Aorta (tissue), 5 donors: ENCODE measurements at places on chromosomes 1 and 21. TPM values are rescaled to one million over a fixed set of nuclear protein-coding genes. Genes with fewer than 3 reads are reported as not detected.

DNA sequence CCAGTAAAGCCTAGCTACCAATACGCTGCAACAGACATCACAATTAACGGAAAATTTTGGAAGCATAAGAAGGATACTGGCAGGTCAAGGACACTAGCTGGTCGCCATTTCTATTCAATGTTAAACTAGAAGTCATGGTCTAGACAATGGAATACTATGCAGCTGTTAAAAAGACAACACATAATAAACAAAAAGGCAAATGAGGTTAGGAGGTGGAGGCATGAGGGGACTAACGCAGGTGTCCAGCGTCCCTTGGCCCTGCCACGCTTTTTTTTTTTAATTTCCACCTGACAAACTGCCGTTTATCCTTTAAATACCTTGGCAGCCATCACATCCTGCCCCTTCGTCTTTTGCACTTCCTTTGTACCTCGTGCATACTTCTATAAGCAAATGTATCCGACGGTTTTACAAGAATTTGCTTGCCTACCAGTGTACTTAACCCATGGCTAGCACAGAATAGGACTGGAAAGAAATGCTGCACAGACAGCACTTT lies 698 bp upstream of the SLC22A15 start:
- no peak for DNase-seq

GRCh38 chr1:29783508-29784275 lies 547.4 kb downstream of the PTPRU start:
- DNase-seq, result no peak

DNA sequence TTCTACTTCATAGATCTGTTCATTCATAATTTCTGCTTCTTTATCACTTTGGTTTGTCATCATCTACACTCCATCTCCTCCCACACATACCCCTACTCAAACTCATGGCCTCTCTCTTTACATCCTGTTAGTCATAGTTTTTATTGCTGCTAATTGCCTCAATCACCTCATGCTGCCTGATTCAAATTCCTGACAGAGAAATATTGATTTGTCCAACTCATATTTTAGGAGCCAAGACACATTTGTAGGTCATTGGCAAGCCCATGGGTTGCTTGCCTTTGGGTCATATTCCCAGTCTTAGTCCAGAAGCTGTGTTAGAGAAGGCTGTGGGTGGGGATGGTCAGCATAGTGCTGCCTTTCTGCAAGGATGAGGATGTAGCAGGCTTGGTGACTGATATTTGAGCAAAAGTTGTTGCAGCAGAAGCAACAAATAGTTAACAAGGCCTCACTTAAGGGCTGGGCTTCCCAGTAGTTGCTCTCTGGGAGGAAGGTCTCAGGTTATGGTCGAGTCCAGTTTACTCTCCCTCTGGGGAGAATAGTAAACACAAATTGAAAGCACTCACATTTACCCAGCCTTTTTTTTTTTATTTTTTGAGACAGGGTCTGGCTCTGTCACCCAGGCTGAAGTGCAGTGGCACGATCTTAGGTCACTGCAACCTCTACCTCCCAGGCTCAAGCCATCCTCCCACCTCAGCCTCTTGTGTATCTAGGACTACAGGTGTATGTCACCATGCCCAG lies 22.4 kb upstream of the EPS15 start:
- DNase-seq, result no peak

- no peak for DNase-seq
These were observed 11.1 kb upstream of the PAXBP1 start for GRCh38 chr21:32782698-32783097.

DNA sequence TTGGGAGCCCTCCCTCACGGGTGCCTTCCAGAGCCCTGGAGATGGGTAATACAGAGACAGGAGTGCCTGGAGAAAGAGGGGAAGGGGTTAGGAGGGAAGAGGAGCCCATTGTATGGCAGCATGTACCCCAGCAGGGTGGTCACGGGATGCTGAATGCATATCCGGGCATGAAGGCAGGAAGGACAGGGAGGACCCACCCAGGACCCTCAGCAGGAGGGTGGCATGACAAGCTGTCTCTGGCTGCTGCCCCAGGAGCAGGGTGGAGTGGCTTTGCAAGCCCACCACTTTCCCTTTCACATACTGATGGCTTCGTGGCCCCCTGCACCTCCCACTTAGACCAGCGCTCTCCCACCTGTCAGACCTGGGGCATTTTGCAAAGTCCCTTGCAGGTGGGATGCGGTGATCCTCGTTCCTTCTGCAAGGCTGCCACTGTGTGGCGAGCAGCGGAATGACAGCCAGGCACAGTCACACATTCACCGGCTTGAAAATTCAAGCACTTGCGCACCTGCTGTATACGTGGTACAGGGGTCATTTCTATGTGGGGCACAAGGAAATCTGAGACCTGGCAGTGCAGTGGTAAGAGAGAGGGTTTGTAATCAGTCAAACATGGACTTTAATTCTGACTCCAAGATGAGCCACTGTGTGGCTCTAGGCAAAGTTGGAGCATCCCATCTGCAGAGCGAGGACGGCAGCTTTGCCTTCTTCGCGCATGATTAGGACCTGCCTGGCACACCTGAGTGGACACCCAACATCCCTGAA lies 53.2 kb upstream of the TMEM51 start:
- DNase-seq, result peak; percentile 77

GRCh38 chr1:246565751-246566127 lies 322 bp downstream of the TFB2M start:
- no peak for DNase-seq

- no peak for DNase-seq
These were observed 16.7 kb downstream of the COL8A2 start for GRCh38 chr1:36108314-36108713.

GRCh38 chr1:152127673-152128072 lies 12.4 kb upstream of the TCHH start:
- DNase-seq, result no peak

- DNase-seq, result no peak
These were observed 30.2 kb downstream of the DPH5 start for GRCh38 chr1:100995198-100995988.

DNA sequence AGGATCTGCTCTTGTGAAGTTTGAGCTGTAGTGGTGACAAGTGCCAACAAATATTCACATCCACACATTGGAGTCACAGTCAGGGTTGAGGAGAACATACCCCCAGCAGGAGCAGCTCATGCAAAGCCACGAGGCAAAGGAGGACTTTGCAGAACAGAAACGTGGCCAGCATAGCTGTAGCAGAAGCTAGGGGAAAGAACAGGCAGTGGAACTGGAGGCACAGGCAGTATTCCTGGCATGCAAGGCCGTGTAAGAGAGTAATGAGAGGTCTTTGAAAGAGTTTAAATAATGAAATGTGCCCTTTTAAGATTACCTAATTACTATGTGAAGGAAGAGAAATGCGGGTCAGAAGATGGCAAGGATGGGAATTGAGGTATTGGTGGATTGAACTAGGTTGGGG lies 40.9 kb upstream of the IKBKE start:
- DNase-seq, result no peak

DNA sequence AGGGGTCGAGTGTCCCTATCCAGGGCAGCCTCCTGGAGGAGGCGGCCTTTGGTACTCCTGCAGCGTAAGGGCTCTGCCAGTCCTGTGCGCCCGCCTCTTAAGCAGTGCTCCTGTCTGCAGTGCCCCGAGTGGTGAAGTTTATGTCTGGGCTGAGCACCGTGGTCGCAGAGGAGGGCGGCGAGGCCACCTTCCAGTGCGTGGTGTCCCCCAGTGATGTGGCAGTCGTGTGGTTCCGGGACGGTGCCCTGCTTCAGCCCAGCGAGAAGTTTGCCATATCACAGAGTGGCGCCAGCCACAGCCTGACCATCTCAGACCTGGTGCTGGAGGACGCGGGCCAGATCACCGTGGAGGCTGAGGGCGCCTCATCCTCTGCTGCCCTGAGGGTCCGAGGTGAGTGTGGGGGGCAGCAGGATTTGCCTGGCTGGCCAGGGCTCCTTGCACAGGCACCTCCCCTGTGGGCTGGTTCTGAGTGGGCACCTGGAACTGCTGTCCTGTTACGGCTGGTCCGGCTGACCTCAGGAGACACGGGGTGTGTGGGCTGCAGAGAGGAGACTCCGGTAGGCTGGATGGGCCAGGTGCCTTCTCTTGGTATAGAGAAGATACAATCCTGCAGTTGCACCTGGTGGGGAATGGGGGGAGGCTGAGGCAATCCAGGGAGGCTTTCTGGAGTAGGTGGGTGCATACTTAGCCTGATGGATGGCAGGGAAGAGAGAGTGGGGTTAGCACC lies 66.8 kb downstream of the OBSCN start:
- no peak for DNase-seq

GRCh38 chr1:232675260-232675659 lies 45.3 kb upstream of the SIPA1L2 start:
- DNase-seq, result no peak

DNA sequence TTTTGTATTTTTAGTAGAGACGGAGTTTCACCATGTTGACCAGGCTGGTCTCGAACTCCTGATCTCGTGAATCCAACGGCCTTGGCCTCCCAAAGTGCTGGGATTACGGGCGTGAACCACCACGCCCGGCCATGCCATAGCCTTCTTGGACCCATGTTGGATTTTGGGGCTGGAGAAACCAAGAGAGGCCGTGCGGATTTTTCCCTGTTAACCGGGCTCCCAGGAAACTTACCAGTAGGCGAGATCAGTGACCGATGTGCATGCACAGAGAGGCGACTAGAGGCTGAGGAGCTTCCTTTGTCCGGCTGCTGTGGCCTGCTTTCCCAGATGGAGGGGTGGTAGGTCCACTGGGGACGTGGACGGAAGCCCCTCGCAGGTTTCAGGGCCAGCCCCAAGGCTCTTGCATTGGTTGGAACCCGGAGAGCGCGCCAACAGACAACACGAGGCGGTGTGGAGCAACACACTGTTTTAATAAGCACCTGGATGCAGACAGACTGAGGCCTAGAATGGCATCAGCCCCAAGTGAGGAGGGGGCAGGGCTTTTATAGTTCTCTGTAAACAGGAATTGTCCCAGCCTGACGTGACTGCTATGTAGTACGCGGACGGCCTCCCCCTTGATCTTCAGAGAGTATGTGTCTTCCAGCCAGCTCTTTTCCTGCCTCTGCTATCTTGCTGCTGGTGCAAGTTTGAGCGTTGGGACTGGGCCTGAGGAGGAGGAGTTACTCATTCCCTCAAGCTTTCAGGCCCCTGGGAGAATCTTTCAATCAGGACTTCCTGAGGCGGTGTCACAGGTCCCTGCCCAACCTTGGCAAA lies at the start of gene ERVH48-1:
Gene ERVH48-1 (minus strand): TSS at position 517 of the 813 bp plus-strand sequence. CDS start 6,624 bp downstream, outside the sequence.
- peak; percentile 55 for DNase-seq

DNA sequence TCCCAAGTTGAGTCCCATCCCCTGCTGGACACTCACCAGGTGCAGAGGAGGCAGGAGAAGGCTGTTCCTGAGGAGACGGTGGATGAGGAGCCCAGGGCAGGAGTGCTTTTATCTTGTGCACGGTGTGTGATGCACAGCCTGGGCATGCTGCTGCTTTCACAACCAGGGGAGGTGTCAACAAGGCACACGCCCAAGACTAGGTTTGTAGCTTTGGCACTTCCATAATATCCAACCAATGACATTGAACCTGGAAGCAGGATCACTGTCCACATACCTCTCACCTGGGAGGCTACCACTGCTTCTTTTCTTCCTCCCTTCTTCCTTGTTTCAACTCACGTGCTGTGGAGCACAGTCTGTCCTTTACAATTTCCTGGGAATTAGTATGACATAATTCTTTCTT lies at the start of gene LCE3D:
Gene LCE3D (minus strand): TSS at position 84 of the 400 bp plus-strand sequence. CDS start 580 bp downstream, outside the sequence.
- DNase-seq, result no peak

- no peak for DNase-seq
These were observed 28.6 kb downstream of the AK4 start for GRCh38 chr1:65176591-65176990.

DNA sequence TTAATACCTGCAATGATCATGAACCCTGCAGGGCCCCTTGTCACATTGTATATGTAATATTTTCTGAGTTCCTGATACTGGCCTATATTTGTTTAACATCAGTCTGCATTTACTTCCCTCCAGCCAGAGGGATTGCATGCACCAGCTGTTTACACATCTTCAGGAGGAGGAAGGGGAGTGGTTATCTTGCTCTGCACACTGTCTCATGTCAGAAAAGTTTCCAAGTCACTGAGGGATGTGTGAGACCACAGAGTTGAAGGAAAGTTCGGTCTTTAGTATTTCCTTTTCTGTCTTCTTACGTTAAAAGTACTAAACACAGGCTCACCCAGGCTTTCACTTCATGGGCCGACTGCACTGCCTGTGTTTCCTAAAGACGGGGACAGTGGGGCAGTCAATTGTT lies 574.1 kb downstream of the LMO4 start:
- DNase-seq, result no peak

- DNase-seq, result no peak
These were observed 18.9 kb downstream of the VANGL2 start for GRCh38 chr1:160419150-160419837.

GRCh38 chr1:15254559-15254958 lies 7.5 kb downstream of the FHAD1 start:
- no peak for DNase-seq

CRNN gene
- total RNA-seq, result not detected

ENAH gene
- 415 TPM for total RNA-seq

OR2L8 gene
- 0.69 TPM for total RNA-seq

WDR64 gene
- not detected for total RNA-seq

TMEM200B gene
- total RNA-seq, result 18.2 TPM

WDR4 gene
- 13.3 TPM for total RNA-seq
